ENCODE measurements at places on chromosomes 1 and 21.
A peak's percentile ranks its signal among the peaks of the same experiment; 100 is the strongest.

DNA sequence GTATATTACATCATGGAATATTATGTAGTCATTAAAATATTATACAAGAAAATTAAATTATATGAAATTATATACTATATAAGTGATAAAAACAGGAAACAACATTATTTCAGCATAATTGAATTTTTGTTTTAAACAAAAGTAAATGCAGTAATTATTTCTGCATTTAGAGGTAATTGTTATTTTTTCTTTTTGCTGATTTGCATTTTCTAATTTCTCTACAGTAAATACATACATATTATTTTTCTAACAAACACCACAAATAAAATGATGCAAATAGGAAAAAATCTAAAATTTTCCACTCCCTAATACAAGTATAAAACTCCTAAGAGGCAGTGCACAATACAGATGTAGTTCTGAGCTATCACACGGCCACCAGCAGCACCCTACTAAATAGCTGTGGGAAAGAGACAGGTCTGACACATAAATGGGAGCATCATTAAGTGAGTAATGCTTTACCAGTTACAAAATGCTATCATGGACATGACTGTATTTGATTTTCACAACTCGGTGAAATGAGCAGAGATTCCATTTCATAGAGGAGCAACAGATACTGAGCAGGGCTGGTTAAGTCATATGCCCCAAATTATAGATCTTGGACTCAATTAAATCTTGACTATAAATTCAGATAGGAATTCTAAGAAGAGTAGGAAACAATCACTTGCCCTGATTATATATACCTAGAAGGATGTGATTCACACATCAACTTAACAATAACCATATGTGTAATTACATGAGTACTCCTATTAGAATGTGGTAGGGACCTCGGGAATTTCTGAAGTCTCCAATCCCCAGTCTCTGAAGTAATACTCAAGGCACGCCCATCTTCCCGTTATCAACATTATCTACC is 49.0 kb downstream of the NRIP1 start:
- DNase-seq = peak; percentile 15

DNA sequence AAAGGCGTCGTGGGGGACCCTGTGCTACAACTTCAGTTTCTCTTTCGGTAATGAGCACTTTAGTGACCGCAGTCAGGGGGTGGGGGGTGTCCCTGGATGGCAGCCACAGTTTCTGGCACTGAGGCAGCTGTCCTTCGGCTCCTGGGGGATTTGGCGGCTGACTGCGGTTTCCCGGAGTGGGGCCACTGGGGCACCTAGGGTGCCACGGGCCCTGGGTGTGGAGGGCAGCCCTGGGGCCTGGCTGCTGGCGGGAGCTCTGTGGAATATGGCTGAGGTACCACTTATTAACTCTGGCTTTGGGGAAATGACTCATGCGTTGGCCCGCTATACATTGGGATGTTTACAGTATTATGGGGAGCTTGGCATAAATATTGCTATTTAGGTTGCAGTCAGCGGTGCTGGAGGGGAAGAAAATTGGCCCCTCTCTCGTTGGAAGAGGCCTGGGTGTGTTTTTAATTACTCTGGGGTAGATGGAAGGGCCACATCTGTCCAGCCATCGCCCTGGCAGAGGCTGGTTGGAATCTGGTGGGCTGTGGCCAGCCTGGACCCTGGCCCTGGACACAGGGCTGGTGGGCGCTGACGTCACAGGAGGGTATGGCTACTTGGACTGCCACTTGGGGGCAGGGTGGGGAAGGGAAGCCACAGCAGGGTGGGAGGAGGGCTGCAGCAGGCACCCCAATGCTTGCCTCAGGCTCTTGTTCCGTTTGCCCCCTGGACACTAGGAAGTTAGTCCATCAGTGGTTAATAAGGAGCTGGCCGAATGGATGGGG is 2.0 kb downstream of the EPHB2 start:
- peak; percentile 44 for DNase-seq

DNA sequence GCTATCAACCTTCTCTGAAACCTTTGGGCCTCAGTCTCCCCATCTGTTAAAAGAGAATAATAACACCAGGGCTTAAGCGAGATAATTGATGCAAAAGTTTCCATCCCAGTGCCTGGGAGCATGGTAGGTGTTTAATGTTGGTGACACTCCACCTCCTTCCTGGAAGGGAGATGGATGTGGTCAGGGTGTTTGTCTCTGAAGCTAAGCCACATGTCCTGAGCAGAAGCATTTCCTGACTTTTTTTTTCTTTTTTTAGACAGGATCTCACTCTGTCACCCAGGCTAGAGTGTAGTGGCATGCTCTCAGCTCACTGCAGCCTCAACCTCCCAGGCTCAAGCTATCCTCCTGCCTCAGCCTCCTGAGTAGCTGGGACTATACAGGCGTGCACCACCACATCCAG is 72.6 kb upstream of the HMGB4 start:
- no peak for DNase-seq

GRCh38 chr1:203536980-203537455 is 43.1 kb downstream of the OPTC start:
- DNase-seq = peak; percentile 48

DNA sequence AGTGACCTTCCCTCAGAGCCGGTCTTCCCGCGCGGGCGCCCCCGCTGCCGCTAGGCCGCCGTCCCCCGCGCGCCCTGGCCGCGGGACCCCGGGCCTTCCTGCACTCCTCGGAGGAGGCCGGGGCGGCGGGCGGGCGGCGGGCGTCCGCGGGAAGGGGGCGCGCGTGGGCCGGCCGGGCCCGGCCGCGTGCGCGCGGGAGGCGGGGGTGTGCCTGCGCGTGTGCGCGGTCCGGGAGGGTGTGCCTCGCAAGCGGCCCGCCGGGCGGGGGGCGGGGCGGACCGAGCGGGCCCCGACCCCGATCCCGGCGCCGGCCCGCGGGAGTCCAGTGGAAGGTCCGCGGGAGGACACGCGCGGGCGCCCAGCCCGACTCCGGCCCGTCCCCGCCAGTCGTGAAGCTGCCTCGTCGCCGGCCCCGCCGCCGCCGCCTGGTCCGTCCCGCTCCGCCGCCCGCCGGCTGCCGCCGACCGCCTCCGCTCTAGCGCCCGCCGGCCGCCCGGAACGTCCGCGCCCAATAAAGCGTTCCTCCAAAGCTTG is 438 bp downstream of the MRPS6 start:
- peak; percentile 67 for DNase-seq

DNA sequence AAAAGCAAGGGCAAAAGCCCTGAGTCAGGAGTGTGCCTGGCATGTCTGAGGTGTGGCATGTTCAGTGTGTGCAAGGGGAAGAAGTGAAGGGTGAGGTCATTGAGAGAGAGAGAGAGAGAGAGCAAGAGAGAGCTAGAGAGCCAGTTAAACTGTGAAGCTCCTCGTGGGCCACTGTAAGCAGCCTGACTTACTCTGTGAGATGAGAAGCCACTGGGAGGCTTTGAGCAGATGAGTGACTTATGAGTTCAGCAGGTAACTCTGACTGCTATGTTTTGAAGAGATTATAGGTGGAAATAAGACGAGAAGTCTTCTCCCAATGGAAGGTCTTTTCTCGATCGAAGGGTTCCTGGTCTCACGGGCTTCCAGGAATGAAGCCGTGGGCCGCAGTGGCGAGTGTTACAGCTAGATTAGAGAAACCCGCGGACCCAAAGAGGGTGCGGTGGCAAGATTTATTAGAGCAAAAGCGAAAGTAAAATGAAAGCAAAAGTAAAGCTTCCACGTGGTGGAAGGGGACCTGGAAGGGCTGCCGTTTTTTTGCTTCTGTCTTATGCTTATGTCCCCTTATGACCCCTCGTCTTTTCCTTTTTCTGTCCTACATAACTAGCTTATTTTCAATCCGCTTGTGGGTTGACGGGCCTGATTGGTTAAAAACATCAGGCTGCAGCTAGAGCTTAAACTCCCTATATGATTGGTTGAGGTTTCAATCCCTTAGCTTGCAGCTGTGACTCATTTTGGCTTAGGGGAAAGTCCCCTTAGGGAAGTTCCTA is 323.1 kb upstream of the FAM78B start:
- DNase-seq = no peak

DNA sequence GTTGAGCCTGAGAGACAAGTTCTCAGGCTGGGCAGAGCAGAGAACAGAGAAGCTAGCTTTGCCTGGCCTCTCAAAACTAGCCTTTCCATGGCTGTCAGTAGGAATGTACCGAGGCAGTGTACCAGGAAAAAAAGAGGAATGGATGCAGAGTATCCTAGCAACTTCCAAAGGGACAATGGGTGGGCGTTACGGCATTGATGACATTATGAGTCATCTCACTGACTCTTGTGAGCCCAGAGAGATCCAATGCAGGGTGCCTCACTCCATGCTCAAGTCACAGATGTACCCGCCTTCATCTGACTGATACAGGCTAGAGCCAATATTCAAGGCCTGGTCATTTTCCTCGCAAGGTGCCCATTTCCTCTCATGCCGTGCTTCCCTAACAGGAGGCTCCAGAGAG is 51.4 kb upstream of the C8B start:
- peak; percentile 25 for DNase-seq

- peak; percentile 29 for DNase-seq
Observed at GRCh38 chr1:77874804-77875445, 13.5 kb upstream of the NEXN start.

DNA sequence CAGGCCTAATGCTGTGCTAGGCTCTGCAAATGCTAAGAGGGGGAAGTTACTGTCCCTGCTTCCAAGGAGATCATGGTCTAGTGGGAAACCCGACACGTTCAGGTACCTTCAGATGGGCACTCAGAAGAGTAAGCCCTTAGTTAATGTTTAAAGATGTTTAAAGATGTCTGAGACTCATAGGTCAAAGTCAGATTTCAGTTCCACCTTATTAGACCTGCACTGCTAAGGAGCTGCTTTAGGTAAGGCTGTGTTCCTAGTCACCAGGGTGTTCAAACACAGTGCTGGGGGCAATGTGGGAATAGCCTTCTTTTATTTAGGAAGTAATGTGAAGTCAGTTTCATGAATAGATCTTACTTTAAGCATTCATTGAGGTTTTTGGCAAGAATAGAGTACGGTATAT is 3.8 kb upstream of the RUSC1 start:
- DNase-seq = no peak

DNA sequence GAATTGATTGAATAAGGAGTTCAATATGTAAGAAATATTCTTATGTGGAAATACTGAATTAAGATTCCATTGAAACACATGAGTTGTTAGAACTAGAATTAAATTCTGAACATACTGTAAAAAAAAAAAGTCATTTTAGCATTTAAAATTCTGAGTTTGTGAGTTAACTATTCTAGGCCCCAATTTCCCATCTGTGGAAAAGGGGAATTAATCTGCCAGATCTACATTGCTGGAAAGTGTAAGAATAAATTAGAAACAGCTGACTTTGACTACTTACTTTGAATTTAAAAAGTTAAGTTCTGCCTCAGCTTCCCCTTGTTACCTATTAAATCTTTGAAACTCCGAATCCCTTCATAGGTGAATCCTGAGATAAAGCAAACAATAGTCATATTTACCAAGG is 103.0 kb downstream of the SNX7 start:
- no peak for DNase-seq

DNA sequence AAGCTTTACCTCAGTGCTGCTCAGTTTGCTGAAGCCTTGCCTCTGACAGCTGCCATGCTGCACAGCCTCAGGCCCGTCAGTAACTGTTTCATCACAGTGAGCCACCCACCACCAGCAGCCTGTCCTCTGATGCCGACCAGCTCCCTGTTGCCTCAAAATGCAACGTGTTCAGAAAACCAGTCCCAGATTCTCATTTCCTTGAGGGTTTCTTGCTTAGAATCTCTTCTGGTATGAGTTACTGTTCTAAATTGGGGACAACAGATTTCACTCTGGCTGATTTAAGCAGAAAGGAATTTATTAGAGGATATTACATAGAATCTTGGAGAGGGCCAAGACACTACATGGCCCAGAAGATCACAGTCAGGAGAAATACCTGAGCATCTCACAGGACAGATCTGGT is 11.0 kb downstream of the UBL4B start:
- DNase-seq = peak; percentile 50

GRCh38 chr1:20551945-20552727 is at the start of gene FAM43B:
Gene FAM43B, plus strand, starts transcription at chr1:20552573. Its CDS starts 401 bp downstream, at chr1:20552974.
- peak; percentile 47 for DNase-seq

DNA sequence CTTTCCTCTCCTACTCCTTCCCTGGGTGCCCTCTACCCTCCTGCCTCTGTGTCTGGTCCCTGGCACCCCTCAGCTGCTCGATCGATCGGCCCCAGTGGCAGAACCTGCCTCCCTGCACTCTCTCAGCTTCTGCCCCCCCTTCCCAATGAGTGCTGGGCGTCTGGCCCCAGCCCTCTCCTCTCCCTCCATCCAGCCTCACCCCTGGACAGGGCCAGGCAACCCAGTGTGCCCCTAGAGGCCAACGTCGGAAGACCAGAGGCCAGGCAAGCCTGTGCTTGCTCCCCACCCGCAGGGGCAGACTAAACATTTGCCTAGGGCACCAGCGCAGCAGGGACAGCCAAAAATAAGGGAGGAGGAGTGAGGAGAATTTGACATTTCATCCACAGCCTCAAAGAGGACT is 43.5 kb downstream of the LGR6 start:
- DNase-seq = peak; percentile 65

- DNase-seq = no peak
Observed at GRCh38 chr1:23574265-23574754, 15.0 kb upstream of the ID3 start.

- DNase-seq = no peak
Observed at GRCh38 chr1:100325415-100326324, 26.6 kb upstream of the CDC14A start.

DNA sequence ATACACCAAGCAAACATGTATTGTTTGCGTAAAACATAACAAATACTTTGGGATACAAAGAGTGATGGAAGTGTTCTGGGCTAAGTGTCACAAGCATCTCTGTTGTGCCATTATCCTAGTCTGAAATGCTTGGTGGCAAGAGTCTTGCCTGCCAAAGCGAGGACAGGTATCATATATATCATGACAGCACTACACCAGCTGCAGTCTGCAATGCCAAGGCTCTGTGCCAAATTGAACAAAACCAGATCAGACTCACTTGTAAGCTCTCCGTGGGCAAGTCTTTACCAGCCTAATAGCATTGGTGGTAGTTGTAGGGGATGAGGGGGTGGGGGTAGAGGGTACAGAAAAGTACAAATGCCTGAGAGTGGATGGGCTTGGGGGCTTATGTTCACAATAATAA is 119.2 kb downstream of the RWDD3 start:
- no peak for DNase-seq

DNA sequence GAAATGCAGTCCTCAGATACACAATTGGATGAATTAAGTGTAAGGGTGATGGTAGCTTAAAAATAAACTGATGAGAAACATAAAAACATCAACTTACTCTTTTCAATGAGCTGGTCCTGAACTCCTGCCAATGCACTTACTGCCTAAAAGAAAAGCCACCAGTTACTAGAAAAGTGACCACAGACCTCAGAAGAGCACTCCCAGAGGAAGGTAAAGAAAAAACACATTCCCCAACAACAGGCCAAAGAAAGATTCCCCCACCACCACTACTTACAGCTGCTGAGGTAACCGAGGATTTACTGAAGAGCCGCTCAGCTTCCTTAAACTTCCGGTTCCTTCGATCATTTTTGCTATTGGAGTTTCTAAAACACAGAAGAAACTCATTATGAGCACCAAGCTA is 5.4 kb downstream of the MEAF6 start:
- peak; percentile 39 for DNase-seq

GRCh38 chr1:8951231-8951630 is 5.6 kb downstream of the CA6 start:
- no peak for DNase-seq

- DNase-seq = peak; percentile 80
Observed at GRCh38 chr1:25958465-25958864, 39.4 kb downstream of the PAFAH2 start.

GRCh38 chr21:26412885-26413284 is 160.2 kb downstream of the CYYR1 start:
- DNase-seq = no peak

- DNase-seq = no peak
Observed at GRCh38 chr1:226476648-226477319, 68.9 kb upstream of the PARP1 start.

All from AG08396 (cell line).